ENCODE measurements at places on chromosomes 2 and 18.

GRCh38 chr2:171319164-171319810 is 114.5 kb downstream of the METTL8 start:
- peak; percentile 16 for DNase-seq

- DNase-seq, result no peak
These were observed 48.0 kb downstream of the LANCL1 start for GRCh38 chr2:210428393-210429179.

DNA sequence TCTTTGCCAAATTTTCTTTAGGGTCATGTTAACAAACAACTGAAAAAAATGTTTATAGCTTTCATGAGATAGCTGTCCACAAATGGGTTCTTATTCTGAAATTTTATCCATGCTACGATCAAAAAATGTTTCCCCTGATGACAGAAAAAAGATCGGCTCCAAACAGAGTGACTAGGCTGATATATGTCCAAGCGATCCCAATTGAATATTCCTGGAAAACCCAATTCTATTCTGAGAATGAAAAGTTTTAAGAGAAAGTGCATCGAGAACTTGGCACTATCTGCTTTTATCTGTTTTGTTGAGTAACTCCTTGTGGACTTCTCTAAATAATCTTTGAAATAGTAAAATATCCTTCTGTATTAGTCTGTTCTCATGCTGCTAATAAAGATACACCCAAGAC is 19.1 kb downstream of the KCNE4 start:
- no peak for DNase-seq

DNA sequence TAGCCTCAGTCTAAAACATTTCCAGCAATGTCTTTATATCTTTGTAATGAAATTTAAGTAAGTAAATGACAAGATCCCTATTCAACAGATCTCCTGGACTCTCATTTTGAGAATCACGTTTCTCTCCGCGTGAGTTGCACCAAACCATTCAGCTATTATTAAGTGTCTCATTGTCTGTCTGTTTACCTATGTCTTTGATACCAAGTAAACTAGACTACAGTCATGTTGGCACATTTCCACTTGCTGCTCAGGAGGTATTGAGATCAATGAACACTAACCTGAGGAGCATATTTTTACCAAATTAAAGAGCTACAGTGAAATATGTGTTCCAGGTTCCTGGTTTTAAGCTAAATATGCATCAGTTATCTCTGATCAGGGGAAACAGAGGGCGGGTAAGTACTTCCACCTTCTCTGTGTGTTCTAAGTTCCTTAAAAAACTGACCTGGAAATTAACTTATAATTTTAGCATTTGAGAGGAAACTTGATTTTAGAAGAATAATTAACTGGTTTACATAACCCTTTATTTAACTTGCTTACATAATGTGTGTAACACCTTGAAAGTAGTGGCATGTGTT is 125.8 kb downstream of the OSBPL6 start:
- no peak for DNase-seq

DNA sequence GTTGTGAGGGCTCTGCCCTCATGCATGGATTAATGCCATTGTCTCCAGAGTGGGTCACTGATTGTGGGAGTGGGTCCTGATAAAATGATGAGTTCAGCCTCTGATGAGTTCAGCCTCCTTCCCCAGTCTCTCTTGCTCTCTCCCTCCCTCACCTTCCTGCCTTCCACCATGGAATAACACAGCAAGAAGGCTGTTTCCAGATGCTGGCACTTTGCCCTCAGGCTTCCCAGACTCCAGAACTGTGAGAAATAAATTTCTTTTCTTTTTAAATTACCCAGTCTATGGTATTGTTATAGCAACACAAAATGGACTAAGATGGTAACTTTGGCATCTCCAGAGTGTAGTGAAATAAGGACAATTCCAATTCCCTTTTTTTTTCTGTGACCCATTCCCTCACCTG is 47.1 kb upstream of the MAP4K3 start:
- no peak for DNase-seq

GRCh38 chr18:9535430-9535991 is 60.2 kb downstream of the RALBP1 start:
- peak; percentile 79 for DNase-seq

GRCh38 chr2:168992591-168993349 is 38.4 kb downstream of the ABCB11 start:
- DNase-seq, result no peak

GRCh38 chr2:25294573-25295462 is 46.9 kb downstream of the DNMT3A start:
- DNase-seq, result peak; percentile 80

DNA sequence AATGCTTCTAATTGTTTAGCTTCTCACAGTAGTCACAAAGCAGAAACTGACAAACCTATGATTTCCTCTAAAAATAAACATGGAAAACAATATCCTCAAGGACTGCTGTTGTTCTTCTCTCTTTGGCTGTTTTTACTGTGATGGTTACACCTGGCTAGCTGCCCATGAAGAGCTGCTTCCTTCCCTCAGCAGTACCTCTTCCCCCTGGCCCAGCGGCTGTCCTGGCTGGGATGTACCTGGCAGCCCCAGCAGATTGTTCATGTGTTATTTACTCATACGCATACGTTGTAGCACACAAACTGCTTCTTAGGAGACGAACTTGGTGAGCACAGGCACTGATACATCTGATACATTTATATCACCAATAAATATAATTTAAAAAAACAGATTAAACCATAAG is 27.4 kb downstream of the NEMP2 start:
- DNase-seq, result no peak

- peak; percentile 70 for DNase-seq
These were observed 900.7 kb downstream of the SOCS6 start for GRCh38 chr18:71189581-71189980.

DNA sequence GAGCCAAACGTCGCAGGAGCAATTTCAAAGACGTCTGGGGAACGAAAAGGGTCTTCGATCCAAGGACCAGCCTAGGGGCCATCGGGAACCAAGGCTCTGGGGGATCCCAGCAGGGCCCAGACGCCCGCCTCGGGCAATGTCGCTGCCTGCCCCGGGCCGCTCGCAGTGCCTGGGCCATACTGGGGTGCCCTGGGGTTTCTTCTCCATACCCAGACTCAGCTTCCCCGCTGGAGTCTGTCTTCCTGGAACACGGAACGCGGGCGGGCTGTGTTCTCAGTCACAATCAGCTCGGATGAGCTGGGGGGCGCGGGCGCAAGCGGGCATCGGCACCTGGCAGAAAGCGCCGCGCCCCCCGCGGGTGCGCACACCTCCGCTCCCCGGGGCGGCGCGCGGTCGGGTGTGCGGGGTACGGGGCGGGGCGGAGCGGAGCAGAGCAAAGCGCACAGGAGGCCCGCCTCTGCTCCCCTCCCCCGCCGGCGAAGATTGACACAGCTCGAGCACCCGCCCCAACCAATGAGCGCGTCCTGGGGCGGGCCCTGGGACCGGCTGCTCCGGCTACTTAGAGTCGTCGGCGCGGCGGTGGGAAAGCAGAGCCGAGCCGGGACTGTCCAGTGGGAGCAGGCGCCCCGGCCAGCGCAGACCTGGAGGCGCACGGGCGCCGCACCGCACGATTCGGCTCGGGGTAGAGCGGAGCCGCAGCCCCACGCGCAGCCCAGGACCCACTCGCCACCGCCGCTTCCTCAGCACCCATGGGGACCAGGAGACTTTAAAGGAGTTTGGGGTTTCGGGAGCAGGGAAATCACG is at the start of gene LRATD1:
Gene LRATD1, plus strand, starts transcription at position 585 of the 804 bp plus-strand sequence. CDS start 1,263 bp downstream, outside the sequence.
- peak; percentile 78 for DNase-seq

GRCh38 chr2:233107831-233108300 is 47.7 kb downstream of the INPP5D start:
- DNase-seq, result no peak

DNA sequence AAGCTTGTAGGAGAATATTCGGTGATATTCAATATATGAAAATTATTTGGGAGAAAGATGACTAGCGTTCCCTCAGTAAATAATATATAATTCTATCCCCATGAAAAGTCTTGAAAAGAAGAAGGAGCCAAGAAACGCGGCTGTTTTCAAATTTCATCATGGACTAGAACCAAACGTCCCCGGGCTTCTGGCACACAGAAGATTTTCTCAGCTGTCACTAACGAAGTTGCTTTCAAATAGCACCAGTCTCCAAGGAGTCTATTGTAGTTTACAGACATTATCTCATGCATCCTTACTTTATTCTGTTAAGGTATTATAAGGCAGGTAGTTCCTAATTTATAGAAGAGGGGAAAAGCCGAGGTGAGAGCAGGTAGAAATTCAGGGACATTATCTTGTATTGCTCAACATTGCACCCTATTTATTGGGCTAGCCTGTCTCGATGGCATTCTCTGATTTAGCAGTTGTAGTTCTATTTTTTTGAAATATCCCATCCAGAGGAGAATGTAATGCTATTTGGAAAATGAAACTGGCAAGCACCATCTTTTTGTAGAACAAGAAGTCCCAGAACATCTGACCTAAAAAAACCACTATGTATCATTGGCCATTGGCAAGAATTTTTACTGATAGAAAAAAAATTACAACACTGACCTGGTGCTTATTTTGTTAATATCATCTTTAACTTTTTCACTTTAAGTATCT is 198.1 kb upstream of the RASGRP3 start:
- no peak for DNase-seq

GRCh38 chr2:200814276-200814815 is 2.6 kb downstream of the BZW1 start:
- DNase-seq, result no peak

DNA sequence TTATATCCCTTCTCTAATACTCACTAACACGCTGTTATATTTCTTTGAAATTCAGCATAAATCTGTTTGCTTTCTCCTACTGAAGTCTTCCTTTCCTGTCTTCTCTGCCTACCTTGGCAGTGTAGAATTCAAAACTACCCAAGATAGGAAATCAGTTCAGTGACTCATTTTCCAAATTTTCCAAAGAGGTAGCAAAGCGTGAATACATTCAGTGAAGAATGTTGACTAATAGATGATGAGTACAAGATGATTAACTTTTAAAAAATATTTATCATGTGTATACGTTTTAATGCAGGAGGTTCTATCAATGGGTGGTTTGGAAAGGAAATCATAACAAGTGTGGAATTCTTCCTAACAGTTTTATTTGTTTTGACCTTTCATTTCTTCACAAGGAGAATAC is 201.9 kb upstream of the SLC8A1 start:
- no peak for DNase-seq

DNA sequence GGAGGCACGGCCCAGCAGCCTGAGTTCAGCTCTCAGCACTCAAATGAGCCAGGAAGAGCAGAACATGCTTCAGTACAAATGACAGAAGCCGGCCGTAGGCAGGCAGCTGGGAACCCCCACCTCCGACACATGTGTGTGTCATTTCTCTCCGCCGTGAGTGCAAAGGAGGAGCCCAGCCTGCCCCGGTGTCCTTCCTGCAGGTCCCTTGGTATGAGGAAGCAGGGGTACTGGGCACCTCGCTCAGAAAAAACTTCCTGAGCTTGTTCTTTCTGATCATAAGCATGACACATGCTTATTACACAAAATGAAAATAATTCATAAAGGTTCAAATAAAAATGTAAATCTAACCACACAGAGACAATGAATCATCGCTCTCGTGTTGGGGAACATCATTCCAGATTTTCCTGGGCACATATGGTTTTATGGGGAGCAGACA is 35.3 kb downstream of the KCNF1 start:
- no peak for DNase-seq

- DNase-seq, result no peak
These were observed 12.3 kb downstream of the HDAC4 start for GRCh38 chr2:239388236-239389151.

GRCh38 chr2:218074031-218074430 is 5.0 kb downstream of the RUFY4 start:
- DNase-seq, result no peak

DNA sequence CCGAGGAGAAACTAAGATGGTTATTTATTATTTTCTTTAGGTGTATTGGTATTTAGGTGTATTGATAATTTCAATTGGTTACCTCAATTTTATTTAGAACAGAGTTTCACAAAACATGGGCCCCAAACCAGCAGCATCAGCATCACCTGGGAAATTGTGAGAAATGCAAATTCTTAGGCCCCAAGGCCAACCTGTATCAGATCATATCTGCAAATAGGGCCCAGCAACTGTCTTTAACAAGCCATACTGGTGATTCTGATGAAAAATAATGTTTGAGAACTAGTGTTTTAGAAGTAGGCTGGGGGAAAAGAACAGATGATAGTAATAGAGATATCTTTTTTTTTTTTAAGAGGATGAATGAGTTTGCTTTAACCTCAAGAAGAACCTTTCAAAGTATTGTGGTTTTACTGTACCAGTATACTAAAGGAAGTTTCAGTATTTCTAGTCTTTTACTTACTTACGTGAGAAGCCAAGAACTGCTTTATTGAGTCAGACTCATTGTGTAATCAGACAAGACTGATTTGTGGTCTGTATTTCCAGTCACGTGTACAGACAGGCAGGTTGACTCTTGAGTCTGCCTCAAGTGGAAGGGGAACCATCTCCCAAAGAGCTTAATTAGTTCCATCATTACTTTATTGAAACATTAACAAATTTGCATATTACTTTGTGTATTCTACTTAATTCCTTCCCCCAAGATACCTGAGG is 60.4 kb upstream of the GAREM1 start:
- DNase-seq, result no peak

DNA sequence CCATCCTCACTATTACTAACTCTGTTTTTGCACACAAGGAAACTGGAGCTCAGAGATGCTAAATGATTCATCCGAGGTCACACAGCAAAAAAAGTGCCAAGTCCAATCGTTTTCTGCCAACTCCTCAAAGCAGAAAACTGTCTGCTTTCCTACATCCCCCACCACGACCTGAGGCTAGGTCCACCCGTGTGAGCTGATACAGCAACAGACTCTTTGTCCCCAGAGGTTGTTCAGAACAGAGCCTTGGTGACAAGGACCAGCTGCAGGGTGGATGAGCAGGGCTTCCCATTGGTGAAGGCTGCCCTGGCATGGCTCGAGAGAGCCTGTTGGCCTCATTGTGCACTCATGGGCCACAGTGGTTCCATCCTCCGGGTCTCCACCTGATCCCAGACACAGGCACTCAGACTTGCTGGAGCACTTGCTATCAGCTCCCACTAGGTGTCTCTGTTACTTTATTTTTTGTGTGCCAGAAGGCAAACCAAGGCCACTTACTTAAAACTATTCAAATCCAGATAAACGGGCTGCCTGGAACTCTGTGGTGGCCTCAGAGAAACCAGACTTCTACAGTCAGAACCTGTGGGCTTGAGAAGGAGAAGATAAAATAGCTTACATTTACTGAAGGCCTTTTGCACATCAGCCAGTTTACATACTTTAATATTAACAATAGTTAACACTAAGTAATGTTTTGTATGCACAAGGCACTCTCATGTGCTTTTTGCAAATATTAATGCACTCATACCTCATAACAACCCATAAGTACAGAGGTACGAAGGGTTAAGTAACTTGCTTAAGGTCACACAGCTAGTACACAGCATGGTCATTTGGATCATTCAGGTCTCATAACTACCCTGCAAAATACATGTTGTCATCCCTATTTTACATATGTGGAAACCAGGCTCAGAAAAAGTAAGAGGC is 62.9 kb upstream of the CTIF start:
- peak; percentile 78 for DNase-seq

- DNase-seq, result no peak
These were observed 26.3 kb upstream of the CASP8 start for GRCh38 chr2:201233812-201234662.

Measured in globus pallidus (tissue), 1 donor.